ENCODE measurements at places on chromosomes 6 and 20.

DNA sequence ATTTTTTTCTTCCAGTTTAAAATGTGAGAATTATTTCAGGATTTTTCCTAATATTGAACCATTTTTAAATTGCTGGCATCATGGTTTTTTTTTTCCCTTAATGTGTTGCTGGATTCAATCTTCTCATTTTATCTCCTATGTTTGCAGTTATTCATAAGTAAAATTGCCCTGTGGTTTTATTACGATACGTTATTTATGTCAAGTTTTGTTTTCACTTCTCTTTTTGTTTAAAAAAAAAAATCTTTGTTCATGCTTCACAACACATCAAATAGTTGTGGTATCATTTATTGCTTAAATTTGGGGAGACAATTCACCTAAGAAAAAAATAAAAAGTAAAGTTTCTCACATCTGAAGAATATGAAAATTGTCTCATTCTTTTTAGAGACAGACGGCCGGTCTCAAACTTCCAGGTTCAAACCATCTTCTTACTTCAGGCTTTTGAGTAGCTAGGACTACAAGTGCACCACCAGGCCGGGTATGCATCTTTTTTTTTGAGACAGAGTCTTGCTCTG is 239.3 kb upstream of the ID4 start:
- no peak for DNase-seq

DNA sequence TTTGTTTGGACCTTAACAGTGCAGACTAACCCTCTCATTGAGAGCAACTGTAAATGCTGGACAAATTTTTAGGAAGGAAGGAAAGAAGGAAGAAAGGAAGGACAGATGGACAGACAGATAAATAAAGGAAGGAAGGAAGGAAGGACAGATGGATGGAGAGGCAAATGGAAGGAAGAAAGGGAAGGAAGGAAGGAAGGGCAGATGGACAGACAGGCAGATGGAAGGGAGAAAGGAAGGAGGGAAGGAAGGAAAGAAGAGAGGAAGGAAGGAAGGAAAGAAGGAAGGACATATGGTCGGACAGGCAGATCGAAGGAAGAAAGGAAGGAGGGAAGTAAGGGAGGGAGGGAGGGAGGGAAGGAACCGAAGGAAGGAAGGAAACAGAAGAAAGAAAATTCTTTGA is 388.5 kb upstream of the CDH4 start:
- no peak for DNase-seq

- peak; percentile 14 for DNase-seq
Measured at GRCh38 chr20:5691918-5692618, 58.1 kb upstream of the SHLD1 start.

- no peak for DNase-seq
Measured at GRCh38 chr20:57772349-57772964, 62.6 kb upstream of the PMEPA1 start.

DNA sequence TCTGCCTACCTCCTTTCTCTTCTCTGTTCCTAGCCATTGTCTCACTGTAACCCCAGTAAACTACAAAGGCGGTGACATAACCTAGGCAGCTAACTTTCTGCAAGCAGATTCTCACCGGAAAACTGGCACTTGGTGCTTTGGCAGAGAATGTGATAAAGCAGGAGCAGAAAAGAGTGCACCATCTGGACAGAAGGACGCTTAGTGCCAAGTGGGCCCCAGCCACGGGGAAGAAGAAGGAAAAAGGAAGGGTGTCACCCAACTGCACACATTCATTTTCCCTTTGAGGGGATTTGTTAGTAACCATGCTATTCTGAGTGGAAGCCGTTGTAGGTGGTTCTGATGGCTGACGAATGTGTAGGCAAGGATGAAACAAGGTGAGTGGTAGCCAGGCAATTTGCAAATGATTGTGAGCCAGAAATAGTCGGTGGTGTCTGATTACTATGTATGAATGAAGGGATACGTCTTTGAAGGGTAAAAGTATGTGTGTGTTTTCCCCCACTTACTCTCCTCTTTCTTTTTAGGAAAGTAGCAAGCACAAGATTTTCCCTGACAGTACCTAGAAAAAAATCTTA is 148.3 kb upstream of the STXBP5 start:
- DNase-seq = no peak

- DNase-seq = no peak
Measured at GRCh38 chr6:13181393-13181792, 146.9 kb downstream of the TBC1D7 start.

DNA sequence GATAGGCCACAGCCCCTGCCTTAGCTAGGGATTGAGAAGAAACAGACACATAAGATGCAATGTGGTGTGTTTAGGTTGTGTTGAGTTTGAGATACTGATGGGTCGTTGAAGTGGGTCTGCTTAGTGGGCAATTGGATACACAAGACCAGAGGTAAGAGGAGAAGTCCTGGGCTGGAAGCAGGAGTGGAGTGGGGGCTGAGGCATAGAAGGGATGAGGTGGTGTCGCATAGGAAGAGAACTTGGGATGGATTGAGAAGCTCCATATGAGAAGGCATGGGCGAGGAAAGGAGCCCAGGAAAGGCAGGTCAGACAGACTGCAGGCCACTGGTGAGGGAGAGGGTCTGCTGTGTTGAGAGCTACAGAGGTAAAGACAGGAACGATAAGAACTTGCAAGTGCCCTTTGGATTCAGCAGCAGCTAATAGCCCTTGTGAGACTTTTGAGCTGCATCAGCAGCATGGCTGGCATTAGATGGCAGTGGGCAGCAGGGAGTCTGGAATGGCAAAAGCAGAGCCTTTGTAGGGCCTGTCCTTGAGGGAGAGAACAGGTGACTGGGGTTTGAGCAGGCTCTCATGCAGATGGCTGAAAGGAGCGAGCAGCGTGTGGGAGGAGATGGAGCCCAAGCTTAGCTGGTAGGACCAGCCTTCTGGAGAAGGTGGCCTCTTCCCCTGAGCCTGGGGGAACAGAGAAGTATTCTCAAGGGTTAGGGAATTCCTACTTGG is 33.2 kb downstream of the PLCG1 start:
- no peak for DNase-seq

DNA sequence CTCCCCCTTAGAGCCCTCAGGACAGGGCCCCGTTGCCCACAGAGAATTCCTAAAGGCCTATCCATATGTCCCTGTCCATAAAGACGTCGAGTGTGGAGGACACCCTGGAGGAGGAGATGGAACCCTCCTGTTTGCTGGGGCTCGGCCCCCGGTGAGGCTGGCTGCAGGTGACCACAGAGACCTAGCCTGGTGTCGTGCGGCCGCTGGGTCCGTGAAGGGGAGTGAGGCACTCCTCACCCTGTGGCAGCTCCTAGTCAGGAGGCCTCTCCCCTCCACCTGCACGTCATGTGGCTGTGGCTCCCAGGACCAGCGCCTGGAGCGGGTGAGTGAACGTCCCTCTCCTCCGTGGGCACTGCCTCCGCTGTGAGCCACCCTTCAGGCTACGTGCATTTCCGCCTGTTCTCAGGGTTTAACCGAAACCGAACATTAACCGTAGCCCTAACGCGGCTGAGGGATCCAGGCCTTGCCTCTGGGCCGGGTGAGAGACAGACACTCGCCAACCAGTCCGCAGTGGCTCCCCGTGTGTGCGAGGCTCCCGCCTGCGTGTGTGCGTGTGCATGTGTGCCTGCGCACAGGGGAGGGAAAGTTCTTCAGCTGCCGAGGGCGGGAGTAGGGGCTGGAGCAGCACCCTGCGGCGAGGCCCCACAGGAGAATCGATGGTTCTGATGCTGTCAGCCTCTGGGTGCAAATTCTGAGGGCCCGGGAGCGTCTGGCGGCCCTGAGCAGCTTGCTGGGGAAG is 5.9 kb upstream of the TCEA2 start:
- no peak for DNase-seq

- DNase-seq = no peak
Measured at GRCh38 chr6:133083248-133083967, 157.7 kb upstream of the EYA4 start.

- no peak for DNase-seq
Measured at GRCh38 chr6:149440735-149441671, 40.9 kb downstream of the SUMO4 start.

- no peak for DNase-seq
Measured at GRCh38 chr6:34057790-34058189, 88.1 kb downstream of the GRM4 start.

- DNase-seq = no peak
Measured at GRCh38 chr20:38270869-38271605, 10.5 kb upstream of the KIAA1755 start.

GRCh38 chr20:54103762-54104600 is 33.6 kb upstream of the BCAS1 start:
- no peak for DNase-seq

DNA sequence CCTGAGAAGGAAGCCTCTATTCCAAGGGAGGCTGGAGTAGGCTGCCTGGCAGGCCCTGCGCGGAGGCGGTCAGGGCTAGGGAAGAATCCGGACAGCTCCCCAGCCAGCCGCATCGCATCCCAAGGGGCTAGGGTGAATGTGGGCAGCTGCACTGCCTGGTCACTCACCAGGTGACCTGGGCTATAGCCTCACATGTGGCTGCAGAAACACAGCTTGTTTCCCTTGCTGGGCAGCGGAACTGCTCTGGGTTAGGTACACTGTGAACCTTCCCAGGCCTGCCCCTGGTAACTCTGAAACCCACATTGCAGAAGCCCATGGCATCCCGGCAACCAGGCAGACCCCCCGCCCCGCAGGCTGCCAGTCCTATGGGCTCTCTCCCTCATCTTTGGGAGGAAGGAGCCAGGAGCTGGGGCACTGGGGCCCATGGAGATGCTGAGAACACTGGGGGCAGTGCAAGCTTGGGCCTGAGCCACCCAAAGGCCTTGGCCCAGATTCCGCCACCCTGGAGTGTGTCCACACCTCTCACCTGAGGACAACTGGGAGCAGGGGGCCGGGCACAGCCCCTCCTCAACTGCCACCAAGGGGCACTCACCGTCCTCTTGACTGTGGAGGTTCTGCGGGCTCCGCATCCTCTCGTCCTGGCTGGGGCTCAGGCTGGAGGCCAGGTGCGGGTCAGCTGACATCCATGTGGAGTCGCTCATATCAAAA is 111.0 kb downstream of the NOL4L start:
- DNase-seq = no peak

- DNase-seq = peak; percentile 91
Measured at GRCh38 chr6:26312501-26313397, 52.2 kb upstream of the BTN3A2 start.

GRCh38 chr20:19056909-19057308 is 155.5 kb upstream of the SLC24A3 start:
- DNase-seq = no peak

DNA sequence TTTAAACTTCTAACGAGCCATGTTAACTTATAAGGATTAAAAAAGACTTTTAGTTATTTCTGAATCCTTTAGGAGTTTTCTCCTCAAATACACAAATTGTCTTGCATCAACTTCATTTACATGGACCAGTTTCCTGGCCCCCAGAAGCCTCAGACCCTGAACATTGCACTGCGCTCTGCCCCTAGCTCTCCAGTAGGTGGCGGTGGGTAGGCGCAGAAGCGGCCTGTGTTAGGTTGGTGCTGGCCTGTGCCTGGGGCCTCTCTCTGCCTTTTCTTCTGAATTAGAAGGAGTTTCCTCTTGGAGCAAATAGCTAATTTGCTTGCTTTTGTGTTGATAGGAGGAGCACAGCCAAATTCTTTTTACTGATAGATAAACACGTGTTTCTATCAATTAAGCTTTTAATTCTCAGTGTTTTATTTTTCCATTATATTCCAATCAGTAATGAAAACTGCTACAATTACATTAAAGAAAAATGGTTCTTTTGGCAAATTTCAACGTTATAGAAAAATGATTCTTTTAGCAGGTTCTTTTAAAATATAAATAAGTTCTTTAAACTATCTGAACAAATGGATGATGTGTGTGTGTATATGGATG is 44.4 kb downstream of the DTD1 start:
- DNase-seq = peak; percentile 57

DNA sequence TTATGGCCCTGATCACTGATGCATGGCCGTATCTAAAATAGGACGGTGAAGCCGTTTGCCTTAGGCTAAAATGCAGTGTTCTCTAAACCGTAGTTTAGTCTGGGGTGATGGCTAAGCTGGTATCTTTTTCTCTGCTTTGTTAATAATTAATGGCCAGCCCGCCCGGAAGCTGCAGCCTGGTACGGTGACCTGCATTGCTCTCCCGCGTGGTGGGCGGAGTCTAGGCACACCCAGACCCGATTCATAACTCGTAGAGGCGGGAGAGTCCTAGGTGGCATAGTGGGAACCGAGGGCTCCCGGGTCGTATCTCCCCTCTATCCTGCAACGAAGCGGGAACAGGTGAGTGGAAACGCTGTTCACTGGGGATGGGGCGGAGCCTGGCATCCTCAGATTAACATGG is 5.5 kb downstream of the CDH4 start:
- DNase-seq = no peak

- DNase-seq = no peak
Measured at GRCh38 chr6:158566207-158566818, 6.4 kb downstream of the TMEM181 start.

- DNase-seq = no peak
Measured at GRCh38 chr20:38757145-38757775, 9.0 kb downstream of the ACTR5 start.

DNA sequence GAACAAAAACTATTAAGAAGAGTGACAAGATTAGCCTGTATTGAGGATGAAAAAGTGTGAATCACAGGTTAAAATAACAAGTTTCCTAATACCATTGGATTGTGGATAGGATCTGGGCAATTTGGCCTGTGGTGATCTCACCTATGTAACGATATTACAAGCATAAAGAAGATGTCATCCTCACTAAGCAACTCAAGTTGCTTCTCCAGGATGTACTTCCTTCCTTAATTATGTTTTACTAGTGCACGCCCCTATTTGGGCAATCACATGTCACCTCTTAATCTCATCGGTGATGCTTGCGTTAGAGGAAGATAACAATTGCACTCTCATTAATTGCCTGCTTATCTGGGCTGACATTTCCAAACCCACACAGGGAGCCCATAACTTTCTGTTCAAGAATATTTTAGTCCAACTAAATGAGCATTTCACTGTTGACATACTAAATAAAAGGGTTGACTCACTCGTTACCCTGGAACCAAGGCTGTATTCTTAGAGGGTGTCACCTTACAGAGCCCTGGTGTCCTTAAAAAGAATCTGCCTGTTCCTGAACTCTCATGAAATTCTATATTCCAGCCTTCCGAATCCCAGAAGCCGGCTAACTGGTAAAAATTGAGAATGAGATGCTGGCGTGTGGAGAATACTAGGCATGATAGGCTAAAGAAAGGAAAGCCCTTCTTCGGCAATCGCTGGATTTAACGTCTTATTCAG is 88.2 kb upstream of the ATXN1 start:
- peak; percentile 11 for DNase-seq

DNA sequence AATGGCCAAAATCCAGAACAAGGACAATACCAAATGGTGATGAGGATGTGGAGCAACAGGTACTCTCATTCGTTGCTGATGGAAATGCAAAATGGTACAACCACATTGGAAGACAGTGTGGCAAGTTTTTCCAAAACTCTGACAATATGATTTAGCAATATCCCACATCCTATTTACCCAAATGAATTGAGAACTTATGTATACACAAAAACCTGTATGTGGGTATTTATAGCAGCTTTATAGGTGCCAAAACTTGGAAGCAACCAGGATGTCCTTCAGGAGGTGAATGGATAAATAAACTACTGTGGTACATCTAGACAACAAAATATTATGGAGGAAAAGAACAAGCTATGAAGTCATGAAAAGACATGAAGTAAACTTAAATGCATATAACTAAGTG is 156.5 kb downstream of the TFAP2A start:
- no peak for DNase-seq

- no peak for DNase-seq
Measured at GRCh38 chr6:16625291-16626265, 135.7 kb downstream of the ATXN1 start.

GRCh38 chr20:13342469-13343242 is 121.6 kb downstream of the ISM1 start:
- no peak for DNase-seq
